ENCODE measurements at places on chromosomes 5 and 9.

- peak; percentile 18 for DNase-seq
Measured at GRCh38 chr9:127942216-127943010, 4.8 kb upstream of the DPM2 start.

- no peak for DNase-seq
Measured at GRCh38 chr5:136510481-136510880, 145.1 kb upstream of the TRPC7 start.

GRCh38 chr9:9222730-9223129 is 1390.1 kb downstream of the PTPRD start:
- no peak for DNase-seq

DNA sequence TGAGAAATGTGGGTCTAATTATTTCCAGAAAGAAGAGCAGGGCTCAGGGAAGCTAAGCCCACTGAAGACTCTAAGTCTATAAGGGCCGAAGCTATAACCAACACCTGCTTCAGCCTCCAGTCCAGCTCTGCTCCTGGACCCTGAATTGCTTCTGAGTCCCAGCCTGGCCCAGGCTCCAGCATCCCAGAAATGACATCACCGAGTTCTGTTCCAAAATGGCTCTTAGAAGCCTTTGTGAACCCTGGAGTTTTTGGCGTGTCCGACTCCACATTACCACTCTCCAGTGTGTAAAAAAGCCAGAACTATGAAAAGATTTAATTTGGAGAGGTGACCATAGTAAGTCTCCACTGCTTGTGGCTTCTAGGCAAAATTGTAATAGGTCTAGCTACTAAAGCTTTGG is 289.9 kb downstream of the SLIT3 start:
- no peak for DNase-seq

DNA sequence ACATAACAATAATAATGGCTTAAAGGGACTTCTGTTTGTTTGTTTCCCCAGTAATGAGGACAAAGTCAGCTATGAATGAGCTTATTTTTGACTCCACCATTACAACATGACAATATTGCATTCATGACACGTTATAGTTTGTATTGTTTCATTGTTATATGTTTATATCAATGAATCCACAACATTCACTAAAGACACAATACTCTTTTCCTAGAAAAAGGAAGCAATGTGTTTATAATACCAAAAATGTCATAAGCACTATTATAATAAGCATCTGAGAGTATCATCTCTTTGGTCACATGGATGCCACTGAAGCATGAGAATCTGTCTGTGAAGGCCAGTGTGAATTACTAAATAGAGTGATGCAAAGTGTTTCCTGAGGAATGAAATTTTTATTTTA is 1026.9 kb upstream of the C9orf72 start:
- peak; percentile 67 for DNase-seq

DNA sequence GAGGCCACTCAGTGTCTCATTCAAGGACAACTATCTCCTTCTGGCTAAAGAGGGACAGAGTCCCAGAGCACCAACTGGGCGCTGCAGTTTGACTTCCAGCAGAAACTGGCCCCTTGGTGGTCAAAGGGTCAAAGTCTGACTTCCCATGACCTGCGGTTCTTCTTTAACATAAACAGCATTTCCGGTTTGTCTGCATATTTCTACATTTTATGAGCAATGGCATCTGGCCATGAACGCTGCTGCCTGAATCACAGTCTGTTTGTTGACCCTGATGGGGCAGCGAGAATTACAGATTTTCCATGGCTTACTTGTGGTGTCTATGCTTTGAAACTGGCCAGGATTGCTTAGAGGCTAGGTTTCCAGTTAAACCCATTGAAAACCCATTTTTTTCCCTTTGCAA is 1.3 kb downstream of the TNFSF15 start:
- DNase-seq: no peak

GRCh38 chr5:43294226-43294625 is 19.0 kb downstream of the HMGCS1 start:
- DNase-seq: no peak

DNA sequence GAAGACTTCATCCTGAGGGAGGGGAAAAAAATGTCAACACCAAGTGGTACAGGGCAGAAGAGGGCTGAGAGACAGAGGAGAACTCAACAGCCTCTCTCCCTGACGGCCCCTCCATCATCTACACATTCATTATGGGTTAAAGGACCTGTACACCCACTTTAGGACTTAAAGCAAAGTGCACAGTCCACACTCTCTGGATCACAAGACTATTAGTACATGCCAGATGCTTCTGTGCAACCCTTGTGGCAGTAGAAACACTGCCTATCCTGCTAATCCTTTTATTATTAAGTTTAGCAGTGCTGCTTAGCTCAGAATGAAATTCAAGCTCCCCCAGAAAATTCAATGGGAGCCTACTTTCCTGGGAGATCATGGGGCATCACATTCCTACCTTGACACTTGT is 1.9 kb downstream of the FRMD3 start:
- no peak for DNase-seq

- DNase-seq: no peak
Measured at GRCh38 chr9:107886826-107887225, 397.3 kb upstream of the KLF4 start.

DNA sequence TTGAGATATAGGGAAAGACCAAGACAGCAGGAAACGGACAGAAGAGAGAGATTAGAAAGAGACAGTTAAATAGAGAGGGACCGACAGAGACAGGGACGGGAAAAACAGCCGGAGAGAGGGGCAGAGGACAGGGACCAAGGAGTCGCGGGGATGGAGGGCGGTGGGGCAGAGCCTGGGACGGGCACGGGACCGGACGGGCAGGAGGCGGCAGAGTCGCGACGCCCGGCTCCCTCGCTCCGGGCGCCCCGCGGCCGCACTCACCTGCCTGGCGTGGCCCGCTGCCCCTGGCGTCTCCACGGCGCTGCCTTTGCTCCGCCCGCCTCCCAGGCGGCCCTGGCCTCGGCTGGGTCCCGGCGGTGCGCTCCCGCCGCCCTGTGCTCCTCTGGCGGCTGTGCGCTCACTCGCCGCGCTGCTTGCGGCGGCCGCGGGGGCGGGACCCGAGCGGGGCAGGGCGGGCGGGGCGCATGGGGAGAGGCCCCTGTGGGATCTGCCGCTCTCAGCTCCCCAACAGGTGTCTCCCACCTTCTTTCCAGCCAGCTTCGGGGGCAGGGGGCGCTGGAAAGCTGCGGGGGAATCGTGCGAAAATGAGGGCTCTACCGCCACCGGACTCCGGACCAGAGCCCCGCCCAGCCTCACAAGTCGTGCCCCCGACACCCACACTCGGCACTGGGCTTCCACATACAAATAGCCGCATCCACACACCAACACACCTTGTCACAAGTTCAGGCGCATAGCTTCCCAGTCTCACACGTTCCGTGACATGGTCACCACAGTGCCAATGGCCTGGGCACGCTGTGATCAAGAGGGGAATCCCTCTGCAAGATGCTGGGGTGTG is at the start of gene ARID3C:
Gene ARID3C, minus strand, starts transcription at position 411 of the 835 bp plus-strand sequence. CDS start 1,052 bp downstream, outside the sequence.
- no peak for DNase-seq

GRCh38 chr9:76372336-76372735 is 21.9 kb downstream of the RFK start:
- no peak for DNase-seq

- no peak for DNase-seq
Measured at GRCh38 chr9:70006306-70006705, 37.3 kb upstream of the MAMDC2 start.

DNA sequence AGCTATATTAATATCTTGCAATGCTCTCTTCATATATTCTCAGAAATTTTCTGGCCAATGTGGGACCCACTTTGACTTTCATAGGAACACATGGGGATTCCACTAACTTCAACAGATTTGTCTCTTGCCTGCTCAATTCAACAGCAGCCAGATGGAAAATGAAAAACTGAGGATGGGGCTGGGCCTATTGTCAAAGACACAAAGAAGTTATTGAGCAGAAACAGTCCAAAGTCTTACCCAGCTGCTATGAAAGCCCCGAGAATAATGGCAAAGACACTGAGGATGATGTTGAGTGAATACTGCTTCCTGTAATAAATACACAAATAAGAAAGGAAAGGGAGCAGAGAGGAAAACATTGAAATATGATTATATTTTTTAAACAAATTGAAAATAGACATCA is 32.6 kb downstream of the SLC35D2 start:
- DNase-seq: peak; percentile 97

DNA sequence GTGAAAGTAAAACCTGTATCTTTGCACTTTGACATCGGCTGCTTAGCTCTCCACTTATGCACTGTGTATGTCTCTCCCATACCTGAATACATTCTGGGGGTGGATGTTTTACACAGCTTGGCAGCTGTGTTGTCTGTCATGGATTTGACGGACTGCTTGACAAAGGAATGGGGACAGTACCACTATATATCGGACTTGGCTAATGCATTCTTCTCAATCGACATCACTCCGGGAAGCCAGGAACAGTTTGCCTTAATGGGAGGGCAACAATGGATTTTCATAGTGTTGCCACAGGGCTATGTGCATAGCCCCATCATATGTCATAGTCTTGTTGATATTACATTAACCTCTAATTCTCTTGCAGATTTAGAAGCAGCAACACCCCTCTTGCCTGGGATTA is 1008.3 kb downstream of the DNAH5 start:
- no peak for DNase-seq

DNA sequence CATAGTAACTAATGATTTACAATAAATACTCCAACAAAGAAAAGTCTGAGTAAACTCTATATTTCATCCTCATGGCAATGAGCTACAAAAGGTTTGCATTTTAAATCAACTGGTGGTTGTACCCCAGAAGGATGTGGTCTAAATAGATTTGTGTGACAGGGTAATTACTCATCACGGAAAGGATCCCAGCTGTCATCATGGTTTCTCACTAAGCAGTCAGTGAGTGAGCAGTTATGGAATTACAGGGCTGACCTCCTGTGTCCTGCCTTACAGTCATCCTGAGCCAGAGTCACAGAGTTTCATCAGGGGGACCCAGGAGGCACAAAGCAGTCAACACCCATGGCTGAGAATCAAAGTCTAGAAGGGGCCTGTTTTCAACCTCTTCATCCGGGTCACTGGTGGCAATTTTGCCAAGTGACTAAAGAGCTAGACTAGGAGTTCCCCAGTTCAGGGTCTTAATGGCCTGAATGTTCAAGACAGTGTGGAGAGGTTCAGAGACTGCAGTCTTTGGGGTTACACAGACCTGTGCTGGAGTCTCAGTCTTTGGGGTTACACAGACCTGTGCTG is 210.7 kb upstream of the SLC24A2 start:
- no peak for DNase-seq

DNA sequence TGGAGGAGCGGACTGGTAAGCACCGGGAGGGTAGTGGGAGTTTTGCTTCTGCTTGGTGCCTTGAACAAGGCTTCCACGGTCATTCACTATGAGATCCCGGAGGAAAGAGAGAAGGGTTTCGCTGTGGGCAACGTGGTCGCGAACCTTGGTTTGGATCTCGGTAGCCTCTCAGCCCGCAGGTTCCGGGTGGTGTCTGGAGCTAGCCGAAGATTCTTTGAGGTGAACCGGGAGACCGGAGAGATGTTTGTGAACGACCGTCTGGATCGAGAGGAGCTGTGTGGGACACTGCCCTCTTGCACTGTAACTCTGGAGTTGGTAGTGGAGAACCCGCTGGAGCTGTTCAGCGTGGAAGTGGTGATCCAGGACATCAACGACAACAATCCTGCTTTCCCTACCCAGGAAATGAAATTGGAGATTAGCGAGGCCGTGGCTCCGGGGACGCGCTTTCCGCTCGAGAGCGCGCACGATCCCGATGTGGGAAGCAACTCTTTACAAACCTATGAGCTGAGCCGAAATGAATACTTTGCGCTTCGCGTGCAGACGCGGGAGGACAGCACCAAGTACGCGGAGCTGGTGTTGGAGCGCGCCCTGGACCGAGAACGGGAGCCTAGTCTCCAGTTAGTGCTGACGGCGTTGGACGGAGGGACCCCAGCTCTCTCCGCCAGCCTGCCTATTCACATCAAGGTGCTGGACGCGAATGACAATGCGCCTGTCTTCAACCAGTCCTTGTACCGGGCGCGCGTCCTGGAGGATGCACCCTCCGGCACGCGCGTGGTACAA is 556 bp downstream of the PCDHGC3 start:
- DNase-seq: no peak

- no peak for DNase-seq
Measured at GRCh38 chr5:177402271-177403043, 2.0 kb upstream of the PFN3 start.

- no peak for DNase-seq
Measured at GRCh38 chr9:93598647-93599241, 22.4 kb downstream of the PHF2 start.

DNA sequence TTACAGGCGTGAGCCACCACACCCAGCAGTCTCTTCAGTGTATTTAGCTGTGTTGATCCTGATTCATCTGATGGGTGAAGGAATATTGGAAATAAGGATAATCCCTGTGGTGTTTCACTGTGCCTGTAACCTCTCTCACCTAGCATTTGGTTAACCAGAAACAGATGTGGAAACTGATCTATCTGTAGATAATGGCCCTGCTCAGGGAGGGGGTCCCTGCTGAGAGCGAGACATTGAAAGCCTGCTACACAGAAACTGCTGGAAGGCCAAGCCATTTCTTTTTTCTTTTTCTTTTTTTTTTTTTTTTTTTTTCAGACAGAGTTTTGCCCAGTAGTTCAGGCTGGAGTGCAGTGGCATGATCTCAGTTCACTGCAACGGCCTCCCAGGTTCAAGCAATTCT is 28.4 kb downstream of the QRFP start:
- DNase-seq: no peak

DNA sequence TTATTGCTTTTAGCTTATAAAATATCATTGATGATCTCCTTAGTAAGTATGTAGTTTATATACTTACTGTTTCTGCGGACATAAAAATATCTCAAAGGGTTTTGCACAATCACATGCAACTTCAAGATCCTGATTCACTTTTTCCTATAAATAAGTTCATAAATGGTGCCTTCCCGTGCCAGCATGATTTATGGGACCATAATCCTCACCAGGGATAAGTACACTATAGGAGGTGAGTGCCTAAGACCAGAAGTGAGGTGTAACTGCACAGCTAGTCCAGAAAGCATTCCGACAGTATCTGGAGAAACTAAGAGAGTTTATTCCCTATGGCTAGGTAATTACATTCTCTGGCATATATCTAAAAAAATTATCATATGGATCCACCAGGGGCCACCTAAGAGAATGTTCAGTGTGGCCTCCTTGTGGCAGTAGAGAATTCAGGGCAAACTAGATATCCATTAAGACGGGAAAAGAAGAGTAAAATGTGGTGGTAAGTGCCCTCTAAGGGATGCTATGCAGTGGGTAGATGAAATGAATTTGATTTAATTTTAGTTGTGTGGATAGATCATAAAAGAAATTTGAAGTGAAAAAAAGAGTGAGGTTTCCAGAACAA is 402.5 kb upstream of the SLC24A2 start:
- DNase-seq: no peak
